NCI-H187 (cell line): ENCODE measurements at places on chromosomes 5 and 9.

DNA sequence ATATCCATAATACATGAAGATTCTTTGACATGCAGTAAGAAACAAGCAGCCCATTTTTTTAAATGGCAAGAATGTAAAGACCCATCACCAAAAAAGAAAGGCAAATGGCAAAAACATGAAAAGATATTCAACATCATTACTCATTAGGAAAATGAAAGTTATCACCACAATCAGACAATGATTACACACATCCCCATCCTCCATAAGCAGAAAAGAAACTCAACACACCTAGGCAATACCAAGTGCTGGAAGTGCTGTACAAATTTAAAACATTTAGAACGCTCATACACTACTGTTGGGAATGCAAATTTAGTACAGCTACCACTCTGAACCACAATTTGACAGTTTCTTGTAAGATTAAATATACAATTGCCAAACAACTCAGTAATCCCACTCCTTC lies 466.7 kb downstream of the ACTL7B start:
- no peak for DNase-seq

GRCh38 chr5:80620211-80620610 lies 34.2 kb upstream of the MSH3 start:
- no peak for DNase-seq

DNA sequence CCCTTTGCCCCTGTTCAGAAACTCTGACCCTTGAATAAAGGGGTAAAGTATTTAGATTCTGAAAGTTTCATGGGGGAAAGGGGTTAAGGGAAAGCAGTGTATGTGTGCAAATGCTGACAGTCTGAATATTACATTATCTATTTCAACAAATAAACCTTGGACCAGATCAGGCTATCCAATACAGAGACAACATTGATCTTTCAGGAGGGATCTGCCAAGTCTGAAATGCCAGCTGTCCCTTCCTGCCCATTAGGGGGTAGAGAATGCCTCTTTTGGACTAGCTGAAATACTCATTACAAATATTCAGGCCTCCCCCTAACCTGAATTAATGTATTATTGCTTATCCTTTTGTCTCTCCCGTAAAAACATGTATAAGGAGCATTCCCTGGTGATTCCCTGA lies 219.5 kb downstream of the NR3C1 start:
- no peak for DNase-seq

- DNase-seq, result no peak
These were observed 7.7 kb downstream of the LPCAT1 start for GRCh38 chr5:1515921-1516571.

- DNase-seq, result no peak
These were observed 932.5 kb upstream of the WWC1 start for GRCh38 chr5:167358868-167359492.

DNA sequence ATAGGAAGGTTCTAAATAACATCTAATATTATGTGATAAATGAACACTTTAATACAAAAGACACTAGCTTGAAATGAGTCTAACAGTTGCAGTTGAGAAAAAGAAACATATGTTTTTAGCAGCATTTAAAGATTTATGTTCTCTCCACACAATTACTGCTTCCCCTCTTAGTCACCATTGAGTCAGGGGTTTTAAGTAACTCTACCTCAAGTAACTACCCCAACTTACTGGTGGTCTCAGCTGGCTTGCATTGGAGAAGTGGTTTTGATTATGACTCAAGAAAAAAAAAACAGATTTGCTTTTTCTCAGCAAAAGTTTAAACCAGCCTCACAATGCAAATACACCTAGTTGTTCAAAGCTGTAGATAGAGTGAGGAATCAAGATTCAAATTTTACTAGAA lies 1216.5 kb upstream of the CDH9 start:
- DNase-seq, result no peak

DNA sequence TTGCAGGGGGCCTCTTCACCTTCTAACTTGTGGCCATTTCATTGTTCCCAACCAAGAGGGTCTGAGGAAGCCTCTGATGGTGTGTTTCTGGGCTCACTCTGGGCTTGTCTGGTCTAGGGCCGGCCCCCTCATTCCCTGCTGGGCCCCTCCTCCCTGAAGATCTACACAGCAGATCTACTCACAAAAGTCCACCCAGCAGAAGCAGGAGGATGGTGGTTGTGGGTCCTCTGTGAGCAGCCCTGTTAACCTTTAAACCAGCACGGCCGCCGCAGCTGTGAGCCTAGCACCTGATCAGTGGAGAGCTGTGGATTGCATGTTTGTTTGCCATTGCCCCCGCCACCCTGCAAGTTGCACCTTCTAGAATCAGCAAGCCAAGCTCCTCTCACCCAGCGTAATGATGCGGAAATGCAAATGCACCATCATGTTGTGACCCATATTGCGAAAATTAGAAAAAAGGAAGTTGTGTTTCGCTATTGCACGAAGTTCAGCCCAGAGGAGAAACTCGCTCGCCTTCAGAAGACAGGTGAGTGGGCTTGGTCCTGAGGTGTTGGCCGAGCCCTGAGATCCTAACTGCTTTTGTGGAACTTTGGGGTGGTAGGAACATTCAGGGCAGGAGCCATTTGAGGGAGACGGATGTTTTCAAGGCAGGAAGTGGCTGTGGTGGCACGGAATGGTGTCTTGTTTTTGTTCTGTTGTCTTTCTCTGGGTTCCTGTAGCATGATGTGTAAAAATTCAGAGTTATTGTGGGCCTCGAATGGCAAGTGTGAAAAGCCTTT lies 16.7 kb downstream of the FGD3 start:
- DNase-seq, result no peak

- DNase-seq, result no peak
These were observed 63.2 kb downstream of the ACER2 start for GRCh38 chr9:19471737-19472648.

DNA sequence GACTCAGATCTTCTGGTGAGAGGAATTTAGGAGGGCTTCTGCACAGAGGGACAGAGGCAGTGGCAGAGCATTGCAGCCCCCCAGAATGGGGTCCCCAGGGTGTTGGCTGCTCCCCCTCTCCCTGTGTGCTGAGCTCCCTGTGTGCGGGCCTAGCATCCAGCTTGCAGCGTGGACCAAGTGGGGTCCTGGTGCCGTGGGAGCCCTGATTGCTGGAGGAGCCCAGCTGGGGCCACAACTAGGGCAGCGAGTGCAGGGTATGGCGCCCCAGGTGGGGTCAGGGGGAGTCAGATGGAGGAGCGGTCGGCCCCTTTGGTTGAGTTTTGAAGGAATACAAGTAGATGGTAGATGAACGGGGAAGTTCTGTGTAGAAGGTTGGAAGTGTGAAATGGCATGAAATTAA lies 66.7 kb downstream of the TRIO start:
- DNase-seq, result no peak

GRCh38 chr5:150710165-150710564 lies 9.3 kb upstream of the RBM22 start:
- no peak for DNase-seq

GRCh38 chr5:135005076-135005475 lies 29.0 kb downstream of the PITX1 start:
- no peak for DNase-seq

DNA sequence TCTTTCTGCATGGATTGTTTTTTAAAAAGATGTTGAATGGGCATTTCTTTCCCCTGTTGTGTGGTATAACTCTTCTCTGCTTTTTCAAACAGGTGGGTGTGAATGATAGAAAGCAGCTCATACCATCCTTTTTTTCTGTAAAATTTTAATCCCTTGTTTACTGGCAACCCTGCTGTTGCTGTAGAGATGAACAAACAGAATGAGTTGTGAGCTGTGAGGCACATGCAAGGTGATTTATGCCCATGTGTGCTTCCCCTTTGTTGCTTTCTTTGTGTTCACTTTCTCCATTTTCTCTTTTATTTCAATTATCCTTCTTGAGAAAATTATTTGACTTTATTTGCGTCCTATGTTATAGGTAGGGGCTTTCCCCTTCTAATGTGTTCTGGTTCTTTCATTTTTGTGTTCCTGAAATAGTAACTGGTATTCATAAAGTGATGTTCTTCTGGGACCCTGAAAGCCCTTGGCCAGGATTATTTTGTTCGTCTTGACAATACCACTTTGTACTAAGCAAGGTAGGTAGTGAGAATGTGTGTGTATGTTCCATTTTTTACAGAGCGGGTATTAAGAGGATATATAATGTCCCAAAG lies 79.9 kb downstream of the AOPEP start:
- no peak for DNase-seq

GRCh38 chr9:127049581-127049980 lies 72.9 kb downstream of the ANGPTL2 start:
- no peak for DNase-seq

DNA sequence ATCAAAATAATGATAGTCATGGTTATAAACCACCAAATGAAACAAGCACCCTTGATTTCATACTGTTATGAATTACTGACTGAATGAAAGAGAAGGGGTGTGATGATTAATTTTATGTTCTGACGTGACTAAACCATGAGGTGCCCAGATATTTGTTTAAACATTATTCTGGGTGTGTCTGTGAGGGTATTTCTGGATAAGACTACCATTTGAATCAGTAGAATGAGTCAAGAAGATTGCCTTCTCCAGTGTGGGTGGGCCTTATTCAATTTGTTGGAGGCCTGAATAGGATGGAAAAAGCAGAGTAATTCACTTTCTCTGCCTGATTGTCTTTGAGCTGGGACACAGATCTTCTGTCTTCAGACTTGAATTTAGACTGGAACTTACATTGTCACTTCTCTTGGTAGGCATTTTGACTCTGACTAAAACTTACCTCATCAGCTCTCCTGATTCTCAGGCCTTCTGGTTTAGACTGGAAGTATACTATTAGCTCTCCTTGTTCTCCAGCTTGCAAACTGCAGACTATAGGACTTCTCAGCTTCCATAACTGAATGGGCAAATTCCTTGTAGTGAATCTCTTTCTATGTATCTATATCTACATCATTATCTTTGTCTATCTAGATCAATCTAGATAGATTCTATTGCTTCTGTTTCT lies 321.9 kb upstream of the TARS1 start:
- no peak for DNase-seq

DNA sequence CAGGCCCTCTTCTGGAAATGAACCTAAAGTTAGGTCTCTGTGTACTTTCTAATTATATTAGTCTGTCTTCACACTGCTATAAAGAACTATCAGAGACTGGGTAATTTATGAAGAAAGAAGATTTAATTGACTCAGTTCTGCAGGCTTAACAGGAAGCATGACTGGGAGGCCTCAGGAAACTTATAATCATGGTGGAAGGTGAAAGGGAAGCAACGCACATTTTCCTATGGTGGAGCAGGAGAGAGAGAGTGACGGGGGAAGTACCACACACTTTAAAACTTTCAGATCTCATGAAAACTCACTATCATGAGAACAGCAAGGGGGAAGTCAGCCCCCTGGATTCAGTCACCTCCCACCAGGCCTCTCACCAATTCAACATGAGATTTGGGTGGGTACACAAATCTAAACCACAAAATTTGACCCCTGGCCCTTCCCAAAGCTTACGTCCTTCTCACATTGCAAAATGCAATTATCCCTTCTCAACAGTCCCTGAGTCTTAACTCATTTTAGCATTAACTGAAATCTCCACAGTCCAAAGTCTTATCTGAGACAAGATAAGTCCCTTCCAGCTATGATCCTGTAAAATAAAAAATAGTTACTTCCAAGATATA lies 40.7 kb downstream of the TRIP13 start:
- no peak for DNase-seq

DNA sequence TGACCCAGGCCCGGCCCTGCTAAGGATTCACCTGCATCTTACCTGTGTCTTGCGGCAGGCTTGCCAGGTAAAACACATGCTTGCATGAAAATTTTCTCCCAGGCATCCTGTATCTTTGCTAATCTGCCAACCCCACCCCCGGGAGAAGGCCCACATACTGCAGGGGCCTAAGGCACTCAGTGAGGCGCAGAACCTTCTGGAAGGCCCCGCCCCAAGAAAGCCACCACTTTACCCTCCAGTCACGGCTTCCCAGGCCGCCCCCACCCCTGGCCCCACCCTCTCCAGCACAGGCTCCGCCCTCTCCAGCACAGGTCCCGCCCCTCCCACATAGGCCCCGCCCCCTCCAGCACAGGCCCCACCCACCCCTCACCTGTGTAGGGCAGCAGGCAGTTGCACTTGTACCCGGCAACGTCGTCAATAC lies 29.8 kb upstream of the SEC16A start:
- no peak for DNase-seq

DNA sequence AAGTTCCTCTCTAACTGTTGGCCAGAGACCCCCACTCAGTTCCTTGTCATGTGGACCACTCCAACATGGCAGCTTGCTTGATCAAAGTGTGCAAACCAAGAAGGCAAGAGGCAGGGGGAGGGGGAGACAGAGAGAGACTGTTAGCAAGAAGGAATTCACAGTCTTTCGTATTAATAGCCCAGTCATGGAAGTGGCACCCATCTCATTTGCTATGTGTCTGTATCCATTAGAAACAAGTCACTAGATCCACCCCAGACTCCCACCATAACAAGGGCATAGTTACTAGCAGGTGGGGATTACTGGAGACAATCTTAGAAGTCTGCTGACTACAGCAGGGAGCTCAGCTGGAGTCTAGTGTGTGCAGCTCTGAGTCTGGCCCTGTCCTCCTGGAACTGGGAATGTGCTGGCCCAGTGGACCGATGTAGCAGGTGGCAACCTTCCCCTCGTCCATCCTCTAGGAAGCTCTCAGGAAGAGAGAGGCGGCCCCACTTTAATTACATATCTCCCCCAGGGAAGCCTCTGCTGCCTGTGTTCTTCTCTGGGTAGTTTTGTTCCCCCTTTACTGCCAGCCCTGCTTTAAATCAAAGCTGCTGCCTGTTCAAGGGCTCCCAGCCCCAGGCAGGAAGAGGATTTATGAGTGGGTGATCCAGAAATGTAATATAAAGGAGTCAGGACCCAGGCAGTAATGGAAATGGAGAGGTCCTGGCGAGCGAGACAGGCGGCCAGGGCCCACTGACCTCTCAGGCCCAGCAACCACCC lies 47.8 kb upstream of the ALDH1B1 start:
- no peak for DNase-seq

DNA sequence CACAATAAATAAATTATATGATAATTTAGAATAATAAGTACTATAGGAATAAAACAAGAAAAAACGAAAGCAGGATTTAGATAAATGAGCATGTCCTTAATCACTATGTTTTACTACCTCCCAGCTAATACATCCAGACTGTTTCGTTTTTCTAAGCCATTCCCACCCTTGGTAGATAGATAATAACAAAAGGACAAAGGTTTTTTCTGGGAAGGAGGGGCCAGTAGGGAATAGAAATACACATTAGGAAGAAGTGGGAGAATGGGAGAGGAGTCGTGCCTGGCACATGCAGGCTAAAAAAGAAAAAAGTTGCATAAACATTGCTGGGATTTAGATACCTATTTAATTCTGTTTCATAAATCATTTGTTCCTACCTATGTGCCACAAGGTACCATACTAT lies 97.1 kb downstream of the MTX3 start:
- no peak for DNase-seq

GRCh38 chr9:124346347-124347163 lies 68.7 kb downstream of the PSMB7 start:
- no peak for DNase-seq

- DNase-seq, result no peak
These were observed 57.6 kb upstream of the HTR4 start for GRCh38 chr5:148711961-148712360.

DNA sequence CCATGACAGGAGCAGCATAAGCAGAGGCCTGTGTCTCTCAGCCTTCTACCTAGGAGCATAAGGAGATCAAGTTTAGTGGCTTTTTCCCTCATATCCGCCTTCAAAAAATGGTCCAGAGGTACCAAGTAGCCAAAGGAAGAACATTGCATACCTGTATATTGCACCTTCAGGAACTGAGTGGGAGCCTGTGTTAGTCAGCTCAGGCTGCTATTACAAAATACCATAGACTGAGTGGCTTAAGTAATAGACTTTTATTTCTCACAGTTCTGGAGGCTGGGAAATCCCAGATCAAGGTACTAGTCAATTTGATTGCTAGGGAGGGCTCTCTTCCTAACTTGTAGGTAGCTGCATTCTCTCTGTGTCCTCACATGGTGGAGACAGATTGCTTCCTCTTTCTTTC lies 597.4 kb upstream of the PTGER4 start:
- no peak for DNase-seq
